ENCODE measurements at places on chromosomes 1 and 21.

GRCh38 chr1:45864167-45865106 is 61.0 kb downstream of the MAST2 start:
- no peak for DNase-seq

DNA sequence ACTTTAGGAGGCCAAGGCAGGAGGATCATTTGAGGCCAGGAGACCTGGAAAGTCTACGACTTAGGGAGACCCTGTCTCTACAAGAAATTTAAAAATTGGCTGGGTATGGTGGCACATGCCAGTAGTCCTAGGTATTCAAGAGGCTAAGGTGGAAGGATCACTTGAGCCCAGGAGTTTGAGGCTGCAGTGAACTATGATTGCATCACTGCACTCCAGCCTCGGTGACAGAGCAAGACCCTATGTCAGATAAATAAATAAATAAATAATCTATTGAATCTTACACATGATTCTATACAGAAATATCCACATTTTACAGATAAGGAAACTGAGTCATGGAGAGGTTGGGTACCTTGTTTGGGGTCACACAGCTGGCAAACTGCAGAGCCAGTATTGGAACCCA is 89.1 kb downstream of the MAN1C1 start:
- no peak for DNase-seq

GRCh38 chr1:7199077-7199779 is 414.0 kb downstream of the CAMTA1 start:
- no peak for DNase-seq

GRCh38 chr1:75616436-75617433 is 5.8 kb upstream of the SLC44A5 start:
- no peak for DNase-seq

- no peak for DNase-seq
Measured at GRCh38 chr1:205980237-205980870, 22.8 kb downstream of the RAB7B start.

DNA sequence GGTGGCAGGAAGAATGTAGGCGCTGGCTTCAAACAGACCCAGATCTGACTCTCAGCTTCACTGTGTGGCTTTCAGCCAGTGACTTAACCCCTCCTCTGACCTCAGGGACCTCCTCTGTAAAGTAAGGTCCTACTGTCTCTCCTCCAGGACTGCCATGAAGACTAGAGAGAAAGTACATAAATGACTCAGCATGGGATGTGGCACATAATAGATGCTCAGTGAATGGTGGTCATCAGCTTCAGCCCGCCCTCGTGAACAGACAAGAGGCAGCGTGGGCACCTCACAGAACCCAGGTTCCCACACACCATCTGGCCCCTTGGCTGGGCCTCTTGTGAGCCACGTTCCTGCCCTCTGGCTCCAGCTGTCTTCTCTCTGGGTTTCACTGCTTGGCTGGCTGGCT is 126.0 kb downstream of the SYF2 start:
- DNase-seq: no peak

- DNase-seq: no peak
Measured at GRCh38 chr1:197304638-197305200, 36.7 kb downstream of the CRB1 start.

GRCh38 chr1:26350701-26351589 is 3.0 kb downstream of the CRYBG2 start:
- no peak for DNase-seq

DNA sequence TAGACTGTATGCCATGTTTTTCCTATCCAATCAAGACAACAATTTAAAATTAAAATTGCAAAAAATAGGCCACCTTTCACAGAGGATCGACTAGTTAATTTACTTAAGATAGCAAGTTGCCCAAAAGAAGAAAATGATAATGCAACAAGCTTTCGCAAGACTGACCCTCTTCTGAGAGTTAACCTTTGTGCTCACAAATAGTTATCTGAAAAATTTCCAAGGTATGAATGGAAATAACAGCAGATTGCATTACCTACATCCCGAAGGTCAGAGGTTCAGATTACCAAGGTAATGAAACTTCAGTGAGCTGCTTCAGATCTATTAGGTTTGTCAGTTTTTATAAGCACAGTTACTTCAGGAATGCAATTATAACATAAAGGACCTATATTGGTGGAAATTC is 298.0 kb downstream of the KCTD3 start:
- DNase-seq: no peak

DNA sequence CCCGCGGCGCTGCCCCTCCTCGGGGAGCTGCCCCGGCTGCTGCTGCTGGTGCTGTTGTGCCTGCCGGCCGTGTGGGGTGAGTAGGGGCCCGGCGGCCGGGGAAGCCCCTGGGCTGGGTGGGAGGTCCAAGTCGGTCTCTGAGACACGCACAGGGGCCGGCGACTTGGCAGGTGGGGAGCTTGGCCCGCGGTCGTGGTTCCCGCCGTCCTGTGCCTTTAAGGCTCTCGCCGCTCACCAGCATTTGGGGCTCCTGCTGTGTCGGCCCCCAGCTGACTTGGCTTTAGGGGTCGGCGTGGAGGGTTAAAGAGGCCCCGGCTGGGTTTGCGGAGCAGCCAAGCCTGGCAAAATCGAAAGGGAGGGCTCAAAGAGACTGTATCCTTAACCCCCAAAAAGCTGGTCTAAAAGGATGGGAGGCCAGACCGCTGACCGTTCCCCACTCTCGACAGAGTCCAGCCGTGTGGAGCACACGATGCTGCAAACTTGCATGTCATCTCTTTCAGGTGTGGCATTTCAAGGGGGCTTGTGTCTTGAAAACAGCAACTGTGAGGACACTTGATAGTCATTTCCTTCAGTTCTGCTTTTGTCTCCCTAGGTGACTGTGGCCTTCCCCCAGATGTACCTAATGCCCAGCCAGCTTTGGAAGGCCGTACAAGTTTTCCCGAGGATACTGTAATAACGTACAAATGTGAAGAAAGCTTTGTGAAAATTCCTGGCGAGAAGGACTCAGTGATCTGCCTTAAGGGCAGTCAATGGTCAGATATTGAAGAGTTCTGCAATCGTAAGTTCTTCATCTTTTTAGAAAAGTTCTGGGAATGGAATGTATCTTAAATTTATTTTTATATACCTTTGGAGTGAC is 540 bp downstream of the CD55 start:
- no peak for DNase-seq

DNA sequence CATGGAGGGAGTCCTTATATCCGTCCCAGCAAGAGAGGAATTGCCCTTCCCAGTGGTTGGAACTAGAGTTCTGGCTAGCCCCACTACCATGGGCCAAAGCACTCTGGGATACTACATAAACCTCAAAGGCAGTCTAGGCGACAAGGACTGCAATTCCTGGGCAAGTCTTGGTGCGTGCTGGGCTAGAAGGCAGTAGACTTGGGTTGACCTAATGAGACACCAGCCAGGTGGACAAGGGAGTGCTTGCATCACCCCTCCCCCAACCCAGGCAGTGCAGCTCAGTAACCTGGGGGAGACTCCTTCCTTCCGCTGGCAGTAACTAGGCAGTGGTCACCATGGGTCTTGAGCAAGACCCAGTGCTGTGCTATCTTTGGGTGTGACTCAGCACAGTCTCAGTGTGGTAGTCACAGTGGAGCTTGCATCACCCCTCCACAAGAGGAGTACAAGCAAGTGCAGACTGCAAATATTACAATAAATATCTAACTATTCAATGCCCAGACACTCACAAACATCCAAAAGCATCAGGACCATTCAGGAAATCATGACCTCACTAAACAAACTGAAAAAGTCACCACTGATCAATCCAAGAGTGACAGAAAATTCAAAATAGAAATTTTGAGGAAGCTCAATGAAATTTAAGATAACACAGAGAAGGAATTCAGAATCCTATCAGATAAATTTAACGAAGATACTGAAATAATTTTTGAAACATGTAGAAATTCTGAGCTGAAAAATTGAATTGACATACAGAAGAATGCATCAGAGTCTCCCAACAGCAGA is 84.7 kb upstream of the LYPLAL1 start:
- no peak for DNase-seq

DNA sequence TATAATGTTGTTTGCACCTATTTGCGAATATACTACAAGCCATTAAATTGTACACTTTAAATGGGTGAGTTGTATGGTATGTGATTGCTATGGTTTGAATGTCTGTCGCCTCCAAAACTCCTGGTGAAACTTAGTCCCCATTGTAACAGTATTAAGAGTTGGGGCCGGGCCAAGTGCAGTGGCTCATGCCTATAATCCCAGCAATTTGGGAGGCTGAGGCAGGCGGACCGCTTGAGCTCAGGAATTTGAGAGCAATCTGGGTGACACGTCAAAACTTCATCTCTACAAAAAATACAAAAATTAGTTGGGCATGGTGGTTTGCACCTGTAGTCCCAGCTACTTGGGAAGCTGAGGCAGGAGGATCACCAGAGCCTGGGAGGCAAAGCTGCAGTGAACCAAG is 12.0 kb upstream of the SIM2 start:
- no peak for DNase-seq

GRCh38 chr1:206658264-206658980 is 23.1 kb downstream of the DYRK3 start:
- no peak for DNase-seq

GRCh38 chr1:38028105-38028591 is 15.6 kb downstream of the UTP11 start:
- DNase-seq: peak; percentile 43

GRCh38 chr1:46062651-46063319 is 69.6 kb downstream of the PIK3R3 start:
- DNase-seq: no peak

GRCh38 chr1:94755675-94756074 is 64.5 kb upstream of the SLC44A3 start:
- DNase-seq: peak; percentile 24

DNA sequence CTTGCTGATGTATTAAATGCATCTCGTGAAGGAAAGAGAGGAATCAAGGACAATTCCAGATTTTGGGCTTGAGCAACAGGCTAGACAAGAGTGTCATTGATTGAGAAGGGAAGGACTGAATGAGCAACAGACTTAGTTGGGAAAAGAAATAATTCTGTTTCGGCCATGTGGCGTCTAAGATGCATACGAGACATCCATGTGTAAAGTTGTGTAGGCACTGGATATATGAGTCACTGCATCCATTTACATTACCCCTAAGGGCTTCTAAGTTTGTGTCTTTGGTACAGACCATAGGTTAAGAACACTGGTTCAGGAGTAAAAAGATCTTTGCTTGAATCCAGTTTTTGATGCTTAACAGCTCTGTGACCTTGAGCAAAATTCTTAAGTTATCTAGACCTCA is 307.0 kb upstream of the SGIP1 start:
- no peak for DNase-seq

GRCh38 chr1:107477233-107477632 is 336.4 kb downstream of the NTNG1 start:
- DNase-seq: no peak
